Pons (tissue), 1 donor: ENCODE measurements at places on chromosomes 2 and 18.

DNA sequence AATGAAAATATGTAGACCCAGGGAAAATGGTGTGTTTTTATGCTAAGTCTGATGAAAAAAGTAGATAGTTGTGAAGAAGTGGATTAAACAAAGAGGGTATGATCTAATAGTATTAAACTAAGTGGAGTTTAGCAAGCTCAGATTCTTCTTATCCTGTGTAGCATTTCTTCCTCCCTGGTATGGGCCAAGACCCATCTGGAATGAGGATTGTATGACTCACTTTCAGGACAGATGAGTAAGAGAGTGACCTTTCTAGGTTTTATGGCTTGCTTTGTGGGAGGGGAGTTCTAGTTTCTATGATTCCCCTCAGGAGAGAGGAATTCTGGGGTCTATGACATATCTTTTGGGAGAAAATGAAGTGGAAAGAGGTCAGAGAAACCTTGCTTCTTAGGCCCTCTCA is 550.1 kb downstream of the SPAG16 start:
- no peak for DNase-seq

DNA sequence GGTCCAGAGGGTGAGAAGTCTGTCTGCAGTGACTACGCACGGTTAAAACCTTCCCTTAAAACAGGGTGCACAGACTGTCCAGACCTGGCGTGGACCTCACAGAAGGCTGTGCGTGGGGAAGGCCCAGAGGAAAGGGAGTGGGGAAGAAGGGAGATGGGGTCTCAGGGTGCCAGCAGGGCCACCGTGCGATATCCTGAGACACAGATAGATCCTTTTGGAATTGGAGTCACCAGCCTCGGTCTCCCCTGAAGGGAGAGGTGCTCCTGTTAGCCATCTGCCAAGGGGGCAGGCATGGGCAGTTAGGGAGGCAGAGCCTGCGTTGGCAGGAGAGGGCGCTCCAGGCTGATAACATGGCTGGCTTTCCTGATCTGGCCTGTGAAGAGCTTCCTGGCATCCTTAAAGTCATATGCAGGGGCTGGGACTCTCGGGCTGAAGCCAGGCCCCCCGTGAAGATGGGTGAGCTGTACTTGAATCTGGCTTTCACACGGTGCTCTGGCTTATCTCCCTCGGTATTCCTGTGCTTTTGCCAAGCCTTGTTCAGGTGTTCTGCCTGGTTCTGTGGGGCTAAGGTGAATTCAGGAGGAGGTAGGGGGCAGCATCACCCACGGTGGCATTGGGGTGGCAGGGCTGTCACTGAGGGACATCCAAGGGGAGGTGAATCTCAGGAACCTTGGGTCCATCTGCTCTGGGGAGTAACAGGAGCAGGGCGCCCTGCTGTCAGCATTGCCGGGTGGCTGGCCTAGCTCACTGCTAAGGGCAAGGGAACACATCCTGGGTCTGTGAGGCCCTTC is 107.2 kb upstream of the SMAD2 start:
- no peak for DNase-seq

DNA sequence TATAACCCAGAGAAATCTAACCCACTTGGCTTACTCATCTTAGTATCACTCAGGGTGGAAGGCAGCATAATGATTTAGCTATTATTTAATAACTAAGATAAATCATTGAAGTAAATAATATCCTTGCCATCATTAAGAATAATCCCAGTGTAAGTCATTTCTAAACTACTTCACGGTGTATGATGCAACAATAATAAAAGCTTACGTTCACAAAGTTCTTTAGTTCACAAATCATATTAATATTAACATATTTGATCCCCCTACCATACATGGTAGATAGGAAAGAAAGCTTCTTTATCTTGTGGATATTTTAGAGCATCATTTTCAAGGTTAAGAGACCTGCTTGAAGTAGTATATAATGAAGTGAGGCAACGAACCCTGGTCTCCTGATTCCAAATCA is 401.0 kb downstream of the NCKAP5 start:
- no peak for DNase-seq

- no peak for DNase-seq
These were observed 54.1 kb downstream of the ETAA1 start for GRCh38 chr2:67451086-67451832.

DNA sequence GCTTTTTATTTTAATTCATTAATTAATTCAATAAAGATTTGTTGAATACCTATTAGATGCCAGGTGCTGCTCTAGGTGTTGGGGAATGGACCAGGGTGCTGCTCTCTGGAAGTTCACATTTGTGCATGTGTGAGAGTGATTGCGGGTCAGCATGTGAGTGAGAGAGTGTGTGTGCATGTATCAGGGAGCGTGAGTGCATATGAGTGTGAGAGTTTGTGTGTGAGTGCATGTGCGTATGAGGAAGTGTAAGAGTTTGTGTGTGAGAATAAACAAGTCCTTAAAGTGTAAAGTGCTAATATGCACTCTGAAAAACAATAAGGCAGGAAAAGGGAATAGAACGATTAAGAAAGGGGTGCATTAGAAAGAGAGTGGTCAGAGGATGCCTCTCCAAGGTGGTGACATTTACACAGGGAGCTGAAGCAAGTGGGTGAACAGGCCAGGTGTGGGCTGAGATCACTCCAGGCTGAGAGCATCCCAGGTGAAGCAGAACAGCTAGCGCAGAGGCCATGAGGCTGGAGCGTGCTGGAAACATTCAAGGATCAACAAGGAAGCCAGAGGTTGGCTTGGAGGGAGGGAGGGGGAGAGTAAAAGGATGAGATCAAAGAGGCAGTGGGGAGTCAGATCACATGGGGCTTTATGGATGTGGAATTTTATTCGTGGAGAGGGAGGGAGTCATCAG is 50.5 kb upstream of the SLC1A4 start:
- no peak for DNase-seq

DNA sequence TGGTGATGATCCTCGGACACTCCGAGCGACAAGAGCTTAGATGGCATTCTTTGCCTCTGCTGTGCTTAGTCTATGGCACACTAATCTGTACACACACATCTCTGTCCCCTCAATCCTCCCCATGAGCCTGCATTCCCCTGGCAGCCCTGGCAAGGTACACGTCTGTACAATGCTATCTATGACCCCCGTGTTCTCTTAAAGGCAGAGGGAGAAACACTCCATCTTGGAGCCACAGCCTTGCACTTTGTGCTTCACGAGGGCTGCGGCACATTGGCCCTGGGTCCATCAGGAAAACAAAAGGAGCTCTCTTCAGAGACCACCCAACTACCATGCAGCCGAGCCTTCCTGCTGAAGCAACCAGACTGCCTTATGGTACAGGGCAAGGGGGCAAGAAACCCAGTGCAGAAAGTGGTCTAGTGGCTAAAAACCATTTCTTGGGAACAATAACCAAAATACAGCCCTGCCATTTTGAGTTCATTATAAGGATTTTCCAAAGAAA is 42.5 kb downstream of the STEAP3 start:
- DNase-seq = no peak

DNA sequence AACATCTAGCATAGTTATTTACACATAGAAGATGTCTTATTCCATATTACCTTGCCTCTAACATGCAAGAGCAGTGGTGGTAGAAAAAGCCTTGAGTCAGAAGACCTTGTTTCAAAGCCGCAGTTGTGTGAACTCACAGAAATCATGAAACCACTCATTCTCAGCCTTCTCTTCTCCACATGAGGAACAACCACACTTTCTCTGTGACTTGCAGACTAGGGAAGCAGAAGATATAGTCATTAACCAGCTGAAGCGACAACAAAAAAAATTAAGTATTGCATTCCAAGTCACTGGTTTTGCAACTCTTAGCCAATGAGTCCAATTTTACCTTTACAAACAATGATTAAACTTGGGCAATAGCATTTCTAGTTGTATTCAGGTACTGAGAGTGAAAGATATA is 19.0 kb downstream of the TWSG1 start:
- DNase-seq = peak; percentile 62

DNA sequence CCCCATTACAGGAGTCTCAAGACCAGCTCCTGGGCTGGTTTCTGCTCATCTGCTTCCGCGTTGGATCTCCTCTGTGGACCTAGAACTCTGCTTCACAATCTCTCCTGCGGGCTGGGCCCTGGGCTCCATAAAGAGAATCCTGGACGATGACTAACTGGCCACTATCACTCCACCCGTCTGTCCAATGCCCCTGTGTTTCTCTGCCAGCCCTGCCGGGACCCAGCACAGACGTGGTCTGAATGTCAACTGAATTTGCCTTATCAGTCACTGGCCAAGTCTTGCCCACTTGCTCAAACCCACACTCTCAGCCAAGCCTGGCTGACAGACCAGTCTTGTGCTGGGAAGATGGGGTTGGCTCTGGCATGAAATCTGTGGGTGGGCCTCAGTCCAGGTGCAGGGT is 17.4 kb downstream of the KIF3C start:
- DNase-seq = peak; percentile 78

- DNase-seq = no peak
These were observed 144.2 kb downstream of the TPO start for GRCh38 chr2:1557467-1557820.

DNA sequence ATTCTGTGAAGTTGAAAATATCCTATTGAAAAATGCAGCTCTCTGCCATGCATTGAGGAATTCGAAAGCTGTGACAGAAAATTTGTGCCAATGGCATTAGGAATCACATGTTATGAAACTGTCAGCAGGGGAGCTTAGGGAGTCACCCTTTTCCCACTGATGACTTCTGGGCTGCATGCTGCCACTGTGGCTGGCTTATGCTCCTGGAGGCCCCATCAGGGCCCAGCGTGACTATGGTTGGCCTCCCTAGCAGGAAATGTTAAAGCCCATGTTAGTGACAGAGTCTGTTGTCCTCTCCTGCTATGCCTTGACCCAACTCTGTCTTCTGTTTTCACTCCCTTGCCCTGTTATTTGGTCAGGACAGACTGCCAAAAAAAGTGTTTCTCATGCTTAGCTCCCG is 139.5 kb upstream of the DAPL1 start:
- DNase-seq = no peak

DNA sequence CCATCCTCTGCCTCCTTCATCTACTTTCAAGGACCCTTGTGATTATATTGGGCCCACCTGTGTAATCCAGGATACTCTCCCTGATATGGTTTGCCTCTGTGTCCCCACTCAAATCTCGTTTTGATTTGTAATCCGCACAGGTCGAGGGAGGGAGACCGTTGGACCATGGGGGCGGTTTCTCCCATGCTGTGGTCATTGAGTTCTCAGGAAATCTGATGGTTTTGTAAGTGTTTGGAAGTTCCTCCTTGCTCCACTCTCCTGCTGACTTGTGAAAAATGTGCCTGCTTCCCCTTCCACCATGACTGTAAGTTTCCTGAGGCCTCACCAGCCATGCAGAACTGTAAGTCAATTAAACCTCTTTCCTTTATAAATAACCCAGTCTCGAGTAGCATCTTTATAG is 42.0 kb upstream of the EML6 start:
- DNase-seq = no peak

DNA sequence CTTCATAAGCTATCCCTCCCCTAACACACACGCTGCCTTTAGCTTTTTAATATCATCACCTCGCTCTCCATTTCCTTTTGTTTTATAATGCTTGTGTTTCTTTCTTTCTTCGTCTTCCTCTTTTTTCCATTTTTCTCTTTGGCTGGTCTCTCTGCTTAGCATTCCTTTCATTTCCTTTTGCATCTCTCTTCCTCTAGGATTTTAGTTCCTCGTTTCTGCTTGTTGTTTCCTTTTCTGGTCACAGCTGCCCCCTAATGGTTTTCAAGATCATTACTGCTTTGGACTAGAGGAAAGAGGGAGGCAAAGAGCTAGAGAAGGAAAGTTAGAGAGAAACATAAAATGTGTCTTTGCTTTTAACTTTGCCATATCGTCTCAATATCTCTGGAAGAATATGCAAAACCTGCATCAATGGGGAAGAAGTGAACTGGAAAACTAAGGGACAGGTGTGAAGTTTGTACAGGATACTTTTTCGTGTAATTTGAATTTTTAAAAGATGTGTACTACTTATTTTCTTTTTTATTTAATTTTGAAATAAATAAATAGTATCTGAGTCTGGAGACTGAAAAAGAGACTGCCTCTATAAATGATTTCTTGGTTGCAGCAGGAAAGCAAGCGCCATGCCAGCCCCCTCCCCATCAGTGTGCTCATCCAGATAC is 6.3 kb upstream of the NRP2 start:
- DNase-seq = peak; percentile 85

GRCh38 chr18:79533146-79533545 is 137.4 kb downstream of the NFATC1 start:
- DNase-seq = no peak

DNA sequence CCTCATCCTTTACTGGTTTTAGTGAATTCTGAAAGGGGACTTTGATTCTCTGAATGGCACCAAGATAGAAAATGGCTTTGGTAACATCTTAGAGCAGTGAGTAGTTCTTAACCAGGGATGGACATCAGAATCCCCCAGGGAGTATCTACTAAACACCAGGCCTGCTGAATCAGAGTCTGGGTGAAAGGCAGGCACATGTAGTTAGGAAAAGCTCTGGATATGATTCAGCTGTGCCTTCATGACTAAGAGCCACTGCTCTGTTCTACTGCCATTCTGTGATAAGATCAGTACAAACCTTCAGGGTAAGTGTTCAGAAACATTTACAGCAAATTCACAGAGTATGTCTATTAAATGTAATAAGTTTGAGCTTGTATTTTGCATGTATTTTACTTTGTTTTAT is 46.2 kb upstream of the B3GNT2 start:
- no peak for DNase-seq

DNA sequence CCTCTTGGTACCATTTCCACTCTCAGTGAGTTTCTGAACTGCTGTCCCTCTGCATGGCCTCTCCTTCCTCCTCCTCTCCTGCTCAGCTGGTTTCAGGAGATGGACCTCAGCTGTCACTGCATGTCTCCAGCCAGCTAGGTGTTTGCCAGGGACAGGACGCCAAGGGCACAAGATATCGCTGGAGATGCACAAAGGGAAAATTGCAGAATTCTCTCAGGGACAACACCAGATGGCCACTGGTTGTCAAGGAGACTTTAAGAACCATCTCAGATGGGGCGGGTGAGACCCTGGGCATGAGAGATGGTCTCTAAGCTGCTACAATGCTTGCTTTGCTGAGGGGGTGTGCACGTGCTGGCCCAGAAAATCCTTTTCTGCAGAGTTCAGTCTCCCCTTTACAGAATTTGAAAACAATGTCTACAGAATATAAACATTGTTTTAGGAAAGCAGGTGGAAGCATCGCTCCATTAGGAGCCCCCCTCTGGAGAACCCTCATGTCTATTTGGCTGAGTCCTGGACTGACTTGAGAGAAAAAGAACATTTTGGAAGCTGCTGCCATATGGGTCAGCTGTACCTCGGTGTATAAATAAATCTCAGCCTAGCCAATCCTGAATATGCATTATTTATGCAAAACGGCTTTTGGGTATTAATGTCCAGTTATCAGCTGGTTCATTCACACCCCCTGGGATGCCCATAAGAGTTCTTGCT is 57.8 kb upstream of the SPP2 start:
- peak; percentile 25 for DNase-seq

- peak; percentile 39 for DNase-seq
These were observed 46.0 kb downstream of the CYP27C1 start for GRCh38 chr2:127174136-127174535.

DNA sequence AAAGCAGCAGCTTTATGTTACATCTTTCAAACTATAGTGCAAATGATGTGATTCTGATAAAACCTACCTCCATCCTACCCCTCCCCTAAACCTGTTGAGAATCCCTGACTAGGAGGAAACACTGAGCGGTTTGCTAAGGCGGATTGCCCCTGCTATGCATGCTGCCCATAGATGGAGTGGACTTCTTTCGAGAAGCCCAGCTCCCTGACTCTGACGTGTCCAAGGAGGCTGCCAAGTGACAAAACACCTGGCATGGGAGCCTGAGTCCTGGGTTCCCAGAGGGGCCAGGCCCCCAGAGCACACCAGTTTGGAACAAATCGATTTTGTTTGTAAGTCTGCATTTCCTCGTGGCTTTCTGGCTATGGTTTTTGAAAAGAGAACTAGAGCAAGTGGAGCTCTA is 1.4 kb upstream of the UXS1 start:
- peak; percentile 6 for DNase-seq

GRCh38 chr2:134259571-134259970 is 5.7 kb downstream of the MGAT5 start:
- DNase-seq = no peak
